ENCODE measurements at places on chromosomes 6 and 20.

DNA sequence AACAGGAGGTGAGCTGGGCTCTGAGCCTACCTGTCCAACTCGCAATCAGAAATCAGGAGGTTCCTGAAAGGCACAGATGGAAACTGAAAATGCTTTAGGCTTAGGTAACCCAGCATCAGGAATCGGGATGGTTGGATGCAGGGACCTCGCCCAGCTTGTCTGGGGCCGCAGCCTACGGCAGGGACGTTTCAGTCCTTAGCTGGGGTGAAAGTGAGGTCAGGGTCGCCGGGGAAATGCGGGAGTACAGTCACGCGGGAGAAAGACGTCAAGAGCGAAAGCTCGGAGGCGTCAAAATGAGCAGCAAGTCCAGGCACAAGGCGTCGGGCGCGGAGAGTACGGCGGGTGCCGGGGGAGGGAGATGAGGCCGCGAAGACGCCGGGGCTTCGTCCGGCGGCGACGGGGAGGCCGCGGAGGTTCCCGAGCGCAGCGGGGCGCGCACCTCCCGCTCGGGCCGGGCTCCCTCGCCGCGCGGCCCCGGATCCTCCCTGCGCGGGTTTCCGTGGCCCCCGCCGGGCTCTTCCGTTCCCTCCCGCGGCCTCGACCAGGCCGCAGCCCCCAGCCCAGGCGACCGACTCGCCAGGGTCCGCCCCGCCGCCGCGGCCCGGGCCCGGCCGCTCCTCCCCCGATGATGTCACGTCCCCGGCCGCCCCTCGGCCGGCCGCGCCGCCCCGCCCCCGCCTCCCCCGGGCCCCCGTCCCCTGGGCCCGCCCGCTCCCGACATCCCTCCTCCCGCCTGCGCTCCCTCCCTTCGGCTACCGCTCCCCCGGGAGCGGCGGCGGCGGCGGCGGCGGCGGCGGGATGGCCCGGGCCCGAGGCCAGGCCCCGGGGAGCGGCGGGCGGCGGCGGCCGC lies at the start of gene EBF4:
TSS of gene EBF4 (plus strand) at position 745 of the 850 bp plus-strand sequence. CDS start 866 bp downstream, outside the sequence.
- peaks cover 3% of the 10 kb centered on the region for H3K36me3 ChIP-seq
- no peak within 1 kb of the TSS for H3K27ac ChIP-seq
- H3K27me3 ChIP-seq: peaks cover 58% of the 10 kb centered on the region
- H3K4me1 ChIP-seq: peaks cover 23% of the 10 kb centered on the region
- peak within 1 kb of the TSS; percentile 74 for H3K4me3 ChIP-seq

DNA sequence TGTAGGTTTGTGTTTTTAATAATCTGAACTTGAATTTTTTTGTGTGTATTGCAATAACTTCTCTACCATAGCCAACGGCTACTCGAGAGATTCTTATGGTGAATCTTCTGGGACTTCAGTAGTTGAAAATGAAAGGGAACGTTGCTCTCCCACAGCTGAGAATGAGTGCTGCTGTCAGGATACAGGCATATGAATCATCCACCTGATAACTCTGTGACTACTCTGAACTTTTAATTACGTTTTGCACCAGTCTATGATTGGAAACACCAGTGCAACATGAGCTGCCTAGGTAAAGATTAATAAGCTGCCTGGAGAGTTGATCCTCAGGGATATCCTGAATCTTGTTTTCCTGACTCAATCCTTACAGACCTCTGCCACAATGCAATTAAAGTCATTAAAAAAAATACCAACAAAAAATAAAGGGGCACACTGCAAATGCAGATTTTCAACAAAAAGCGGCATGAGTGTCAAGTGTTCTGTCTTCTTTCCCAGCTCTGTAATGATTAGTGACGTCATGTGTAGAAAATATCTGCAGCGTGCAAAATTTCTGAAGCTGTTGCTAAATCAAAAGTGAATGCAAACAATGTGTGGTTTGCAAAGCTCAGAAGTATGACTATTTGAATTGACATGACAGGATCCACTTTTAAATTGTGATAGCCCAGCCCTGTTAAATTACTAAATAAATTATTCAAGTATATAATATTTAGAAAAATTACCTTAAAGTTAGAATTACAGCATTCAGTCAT lies 432.2 kb downstream of the HTR1B start:
- H3K4me3 ChIP-seq: no peak overlapping the region
- DNase-seq: no peak
- H3K27ac ChIP-seq: no peak overlapping the region
- no peaks in the 10 kb centered on the region for H3K36me3 ChIP-seq
- no peaks in the 10 kb centered on the region for H3K27me3 ChIP-seq

- H3K4me3 ChIP-seq: no peak overlapping the region
- H3K27me3 ChIP-seq: no peaks in the 10 kb centered on the region
- no peak for DNase-seq
- H3K27ac ChIP-seq: peak overlapping the region; percentile 31
- peaks cover 73% of the 10 kb centered on the region for H3K36me3 ChIP-seq
These were observed 67.2 kb downstream of the BACH2 start for GRCh38 chr6:90229331-90230010.

DNA sequence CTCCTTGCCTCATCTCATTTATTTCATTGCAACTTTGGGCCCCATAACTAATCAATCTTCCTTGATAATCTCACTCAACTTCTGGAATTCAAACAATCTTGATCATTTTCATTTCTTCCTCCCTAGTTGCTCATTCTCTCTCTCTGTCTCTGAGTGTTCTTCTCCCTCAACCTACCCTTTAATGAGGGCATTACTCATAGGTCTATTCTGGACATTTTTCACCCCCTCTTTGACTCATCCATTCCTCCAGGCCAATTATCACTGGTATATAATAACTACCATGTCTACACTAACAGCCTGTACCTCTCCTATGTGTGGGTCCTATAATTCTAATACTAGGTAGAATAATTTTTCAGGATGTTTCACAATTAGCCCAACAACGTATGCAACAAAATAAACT lies 78.8 kb downstream of the COL21A1 start:
- no peaks in the 10 kb centered on the region for H3K36me3 ChIP-seq
- no peak for DNase-seq

DNA sequence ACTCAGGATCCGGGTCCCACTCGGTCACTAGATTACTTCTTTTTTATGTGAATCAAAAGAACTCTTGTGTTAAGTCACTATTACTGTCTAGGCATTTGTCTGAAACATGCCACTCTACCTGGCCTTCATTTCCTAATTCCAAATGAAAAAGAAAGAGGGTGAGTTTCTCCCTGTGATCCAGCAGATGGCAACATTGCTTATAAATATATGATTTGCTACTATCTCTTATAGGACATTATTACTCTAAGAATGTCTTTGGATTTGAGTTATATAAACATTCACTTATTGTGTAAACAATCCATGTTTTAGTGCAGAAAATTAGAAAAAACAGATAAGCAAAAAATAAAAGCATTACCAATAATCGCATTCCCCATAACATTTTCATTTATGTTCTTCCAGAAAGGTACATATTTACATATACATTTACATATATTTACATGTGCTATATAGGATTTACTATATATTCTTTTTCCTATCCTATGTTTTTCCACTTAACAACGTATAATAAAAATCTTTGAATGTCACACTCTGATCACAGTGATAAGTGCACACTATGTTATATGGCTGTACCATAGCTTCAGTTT lies 66.9 kb downstream of the FAXC start:
- H3K36me3 ChIP-seq: no peaks in the 10 kb centered on the region
- no peak for DNase-seq
- H3K4me1 ChIP-seq: no peaks in the 10 kb centered on the region
- no peak overlapping the region for H3K4me3 ChIP-seq
- H3K27ac ChIP-seq: no peak overlapping the region

DNA sequence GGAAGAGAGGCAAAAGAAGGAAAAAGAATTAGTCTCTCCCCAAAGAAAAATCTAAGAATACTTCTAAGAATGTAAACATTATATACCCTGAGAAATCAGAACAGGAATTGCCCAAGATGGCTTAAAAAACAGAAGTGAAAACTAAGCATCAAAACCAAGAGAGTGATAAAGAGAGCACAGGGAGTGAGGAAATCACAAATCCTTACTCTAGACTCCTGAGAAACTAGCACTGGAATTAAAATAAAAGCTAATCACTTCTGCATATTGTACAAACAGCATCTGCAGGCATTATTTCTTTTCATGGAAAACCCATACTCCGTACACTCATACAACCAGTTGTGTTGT lies 285.7 kb downstream of the BTBD9 start:
- no peaks in the 10 kb centered on the region for H3K4me1 ChIP-seq
- DNase-seq: no peak
- no peaks in the 10 kb centered on the region for H3K27me3 ChIP-seq
- H3K36me3 ChIP-seq: no peaks in the 10 kb centered on the region

DNA sequence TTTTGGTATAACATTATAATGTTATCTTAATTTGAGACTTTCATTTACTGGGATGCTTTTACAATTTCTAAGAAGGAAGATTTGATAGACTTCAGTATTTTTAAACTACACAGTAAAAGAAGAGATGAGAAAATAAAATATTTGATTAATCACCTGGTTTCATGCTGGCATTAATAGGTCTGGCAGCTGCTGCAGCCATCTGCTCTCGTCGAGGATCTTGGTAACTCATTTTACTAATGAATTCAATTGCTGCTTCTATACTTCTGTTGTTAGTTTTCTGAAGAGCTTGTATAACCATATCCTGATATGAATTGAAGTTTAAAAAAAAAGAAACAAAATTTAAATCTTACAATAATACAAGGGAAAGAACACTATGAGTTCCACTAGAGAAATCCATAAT lies 23.0 kb downstream of the LATS1 start:
- DNase-seq: no peak
- no peaks in the 10 kb centered on the region for H3K27me3 ChIP-seq
- no peak overlapping the region for H3K4me3 ChIP-seq
- H3K36me3 ChIP-seq: peaks cover 37% of the 10 kb centered on the region
- H3K4me1 ChIP-seq: peaks cover 23% of the 10 kb centered on the region

GRCh38 chr20:58071298-58071697 lies 157.2 kb downstream of the ANKRD60 start:
- peaks cover 4% of the 10 kb centered on the region for H3K27me3 ChIP-seq
- no peaks in the 10 kb centered on the region for H3K36me3 ChIP-seq
- peaks cover 8% of the 10 kb centered on the region for H3K4me1 ChIP-seq
- DNase-seq: peak; percentile 9

- H3K27ac ChIP-seq: no peak overlapping the region
- peaks cover 14% of the 10 kb centered on the region for H3K4me1 ChIP-seq
- peaks cover 20% of the 10 kb centered on the region for H3K36me3 ChIP-seq
- H3K27me3 ChIP-seq: no peaks in the 10 kb centered on the region
- DNase-seq: no peak
These were observed 140.6 kb downstream of the TMEM242 start for GRCh38 chr6:157182503-157183264.

DNA sequence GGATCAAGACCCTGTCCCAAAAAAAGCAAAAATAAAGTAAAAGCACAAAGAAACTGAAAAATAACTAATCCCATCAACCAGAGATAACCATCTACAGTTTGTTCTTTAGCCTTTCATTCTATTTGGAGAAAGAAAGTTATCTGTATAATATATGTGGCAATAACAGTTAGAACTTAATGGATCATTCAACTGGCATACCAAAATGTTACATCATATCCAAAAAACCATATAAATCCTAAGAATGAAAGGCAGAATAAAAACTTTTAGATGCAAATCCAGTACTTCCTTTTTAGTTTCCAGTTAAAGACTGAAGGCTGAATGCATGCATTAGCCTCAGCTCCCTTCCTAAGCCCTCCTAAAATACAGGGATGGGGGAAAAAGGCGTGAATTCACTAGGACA lies 25.2 kb downstream of the ILRUN start:
- peak overlapping the region; percentile 65 for H3K4me3 ChIP-seq
- H3K27ac ChIP-seq: peak overlapping the region; percentile 96
- peaks cover 50% of the 10 kb centered on the region for H3K4me1 ChIP-seq

Measured in activated CD8-positive, alpha-beta T cell treated with anti-CD3 and anti-CD28 coated beads, Interleukin-2, amount 10 ng/mL, durations not matched to agents 7 days and 5 days (primary cell).